ENCODE measurements at places on chromosomes 3 and 15. TPM values are rescaled to one million over a fixed set of nuclear protein-coding genes. Genes with fewer than 3 reads are reported as not detected.

DNA sequence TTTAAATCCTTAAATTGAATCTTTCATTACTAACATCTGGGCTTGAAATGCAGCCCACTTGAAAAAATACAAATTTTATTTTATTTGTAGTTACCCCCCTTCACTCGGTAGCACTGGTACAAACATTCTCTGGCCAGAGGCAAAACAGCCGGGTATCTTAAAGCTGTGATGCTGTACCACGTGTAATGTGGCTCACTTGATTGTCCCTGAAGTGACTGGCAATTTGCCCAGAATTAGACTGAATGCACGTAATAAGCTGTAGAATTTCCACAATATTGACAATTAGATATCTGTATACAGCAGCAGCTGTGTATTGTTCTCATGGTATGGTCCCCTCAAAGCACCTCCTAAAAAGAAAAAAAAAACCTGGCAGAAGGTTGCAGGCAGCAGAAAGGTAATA is 192.8 kb upstream of the TBC1D5 start:
- DNase-seq: no peak

DNA sequence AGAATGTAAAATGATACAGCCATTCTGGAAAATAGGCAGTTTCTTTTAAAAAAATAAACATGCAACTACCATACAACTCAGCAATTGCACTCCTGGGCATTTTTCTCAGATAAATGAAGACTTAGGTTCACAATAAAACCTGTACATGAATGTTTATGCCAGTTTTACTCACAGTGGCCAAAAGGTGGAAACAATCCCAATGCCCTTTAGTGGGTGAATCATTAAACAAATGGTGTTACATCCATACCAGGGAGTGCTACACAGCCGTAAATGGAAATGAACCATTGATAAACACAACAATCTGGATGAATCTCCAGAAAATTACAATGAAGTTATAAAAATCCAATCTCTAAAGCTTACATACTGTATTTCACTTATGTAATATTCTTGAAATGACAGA is 140.3 kb downstream of the ADAMTSL3 start:
- no peak for DNase-seq

Gene CADPS
- total RNA-seq: 0.13 TPM

GRCh38 chr15:29050870-29051269 is 165.1 kb downstream of the APBA2 start:
- no peak for DNase-seq

DNA sequence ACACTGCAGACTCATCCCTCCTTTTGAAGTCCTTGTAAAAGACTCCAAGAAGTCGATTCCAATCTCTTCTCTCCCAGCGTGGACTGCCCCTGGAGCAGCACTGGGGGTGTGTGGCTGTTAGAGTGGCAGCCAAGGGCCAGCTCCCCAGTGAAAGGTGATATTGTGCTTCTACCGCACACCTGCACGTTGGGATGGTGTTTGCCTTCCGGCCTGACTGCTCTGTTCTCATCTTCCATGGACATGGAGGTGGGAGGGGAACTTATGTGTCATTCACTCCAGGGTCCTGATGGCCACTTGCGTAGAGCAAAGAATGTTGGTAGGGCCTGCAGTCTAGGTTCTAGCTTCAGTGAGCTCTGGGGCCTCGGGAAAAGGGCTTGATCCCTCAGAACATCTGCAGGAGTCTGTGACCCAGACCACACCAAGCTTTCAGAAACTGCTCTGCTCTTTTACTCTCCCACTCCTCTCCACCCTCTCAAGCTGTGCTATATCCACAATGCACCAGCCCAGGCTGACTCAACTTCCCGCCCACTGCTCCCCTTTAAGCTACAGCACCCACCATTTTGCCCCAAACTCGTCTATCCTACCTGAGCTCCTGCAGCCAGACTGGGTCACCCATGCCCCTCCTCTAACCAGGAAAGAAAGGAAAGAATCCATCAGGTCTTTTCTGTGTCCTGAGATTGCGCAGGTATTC is 31.3 kb downstream of the LIPC start:
- no peak for DNase-seq

GRCh38 chr15:83018436-83018835 is 7.0 kb upstream of the C15orf40 start:
- DNase-seq: no peak

Gene DUT
- total RNA-seq: 57.1 TPM

- DNase-seq: no peak
These were observed 361.5 kb upstream of the SEMA6D start for GRCh38 chr15:47355759-47356158.

DNA sequence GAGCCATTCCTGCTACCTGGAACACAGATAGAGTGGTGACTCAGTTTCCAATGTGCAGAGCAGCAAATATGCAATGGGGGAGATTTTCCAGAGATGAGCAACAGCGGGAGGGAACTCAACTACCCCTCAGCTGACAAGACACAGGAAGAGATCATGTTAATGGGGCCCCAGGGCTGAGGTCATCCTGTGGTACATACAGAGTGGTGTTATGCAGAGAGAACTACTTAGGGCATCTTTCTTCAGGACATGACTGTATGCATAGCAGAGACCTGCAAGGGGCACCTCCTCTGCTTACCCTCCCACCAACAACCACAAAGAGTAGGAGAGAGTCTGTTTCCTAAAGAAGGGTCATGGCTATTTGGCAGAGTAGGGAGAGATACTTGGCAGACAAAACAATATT is 6.8 kb upstream of the TBC1D5 start:
- no peak for DNase-seq

Gene KCNMB2
- not detected for total RNA-seq

Gene MYLK
- total RNA-seq: 20.5 TPM

GRCh38 chr3:12832350-12833221 is 8.8 kb downstream of the RPL32 start:
- DNase-seq: peak; percentile 10

Gene CPA3
- not detected for total RNA-seq

DNA sequence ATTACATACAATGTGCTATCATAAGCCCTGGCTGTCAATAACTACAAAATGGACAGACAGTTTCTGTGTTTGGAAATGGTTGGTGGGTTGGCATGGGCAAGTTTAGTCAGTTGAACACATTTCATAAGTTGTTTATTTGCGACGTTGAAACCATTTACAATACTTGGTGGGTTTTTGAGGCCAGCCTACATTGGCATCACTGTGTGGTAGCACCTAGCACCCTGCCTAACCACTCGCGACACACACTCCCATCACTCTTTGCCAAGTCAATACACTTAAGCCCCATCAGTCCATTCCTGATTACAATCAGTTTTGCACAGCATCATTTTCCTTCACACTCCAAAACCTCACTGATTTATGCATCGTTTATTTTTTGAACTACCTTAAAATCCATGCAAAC is 13.8 kb downstream of the PROK2 start:
- no peak for DNase-seq

DNA sequence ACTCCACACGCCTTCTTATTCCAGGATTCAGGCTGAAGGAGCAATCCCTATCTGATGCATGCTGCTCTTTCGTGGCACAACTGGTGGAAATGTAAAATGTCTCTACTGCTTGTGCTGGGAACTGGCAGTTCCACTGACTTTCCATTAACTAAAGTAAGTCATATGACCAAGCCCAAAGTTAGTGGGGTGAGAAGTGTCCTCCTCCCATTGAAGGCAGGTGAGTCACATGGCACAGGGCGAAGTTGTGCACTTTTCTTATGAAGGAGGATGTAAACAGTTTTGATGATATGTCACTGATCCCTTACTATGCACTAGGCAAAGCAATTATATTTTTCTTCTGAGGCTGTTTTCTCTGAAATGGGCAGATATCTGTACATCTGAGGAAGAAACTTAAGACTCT is 51.6 kb downstream of the SLC7A14 start:
- DNase-seq: no peak

GRCh38 chr3:164752812-164753211 is 325.5 kb downstream of the SI start:
- no peak for DNase-seq

Gene C3orf18
- 0.33 TPM for total RNA-seq

Gene SYNM
- total RNA-seq: not detected

- DNase-seq: no peak
These were observed 97.4 kb downstream of the WNT7A start for GRCh38 chr3:13782501-13782900.

DNA sequence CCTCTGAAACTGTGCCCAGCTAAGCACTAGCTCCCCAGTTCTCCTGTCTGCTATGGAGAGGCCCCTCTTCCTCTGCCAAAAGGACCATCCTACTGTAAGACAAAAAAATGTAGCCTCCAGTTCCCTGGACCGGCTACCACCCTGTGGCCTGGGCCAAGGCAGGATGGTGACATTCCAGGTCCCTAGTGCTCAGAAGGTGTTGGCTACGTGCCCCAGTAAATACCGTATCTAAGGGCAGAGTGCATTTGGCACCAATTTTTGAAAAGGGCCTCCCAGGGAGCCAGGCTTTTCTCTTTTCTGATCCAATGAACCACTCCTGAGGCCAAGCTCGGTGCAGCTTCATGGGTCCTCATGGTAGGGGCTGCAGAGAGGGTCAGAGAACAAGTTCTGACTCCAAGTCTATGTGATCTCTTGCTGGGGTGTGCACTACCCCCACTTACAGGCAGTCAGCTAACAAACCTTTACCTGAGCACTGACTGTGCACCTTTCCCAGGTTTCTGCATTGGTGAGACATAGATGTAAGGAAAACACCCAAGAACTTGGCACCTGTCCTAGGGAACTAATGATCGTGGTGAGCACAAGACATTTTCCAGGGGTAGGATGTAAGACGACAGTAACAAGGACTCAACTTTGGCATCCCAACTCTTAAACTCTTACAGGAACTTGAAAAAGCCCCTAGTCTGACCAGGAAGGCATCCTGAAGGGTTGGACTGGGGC is 32.6 kb downstream of the TLE3 start:
- peak; percentile 79 for DNase-seq

Gene TIMMDC1
- 61.0 TPM for total RNA-seq

Gene A4GNT
- not detected for total RNA-seq

DNA sequence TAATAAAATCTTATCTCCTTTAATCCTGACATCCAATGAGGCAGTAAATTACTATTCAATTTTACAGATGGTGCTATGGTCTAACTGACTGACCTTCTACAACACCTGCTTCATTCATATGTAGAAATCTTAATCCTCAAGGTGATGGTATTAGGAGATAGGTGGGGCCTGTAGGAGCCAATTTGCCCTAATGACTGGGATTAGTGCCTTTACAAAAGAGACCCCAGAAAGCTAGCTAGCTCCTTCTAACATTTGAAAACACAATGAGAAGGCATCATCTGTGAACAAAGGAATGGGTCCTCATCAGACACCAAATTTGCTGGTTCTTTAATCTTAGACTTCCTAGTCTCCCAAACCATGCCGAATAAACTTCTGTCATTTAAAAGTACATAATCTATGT is 137.4 kb upstream of the UBP1 start:
- DNase-seq: no peak

DNA sequence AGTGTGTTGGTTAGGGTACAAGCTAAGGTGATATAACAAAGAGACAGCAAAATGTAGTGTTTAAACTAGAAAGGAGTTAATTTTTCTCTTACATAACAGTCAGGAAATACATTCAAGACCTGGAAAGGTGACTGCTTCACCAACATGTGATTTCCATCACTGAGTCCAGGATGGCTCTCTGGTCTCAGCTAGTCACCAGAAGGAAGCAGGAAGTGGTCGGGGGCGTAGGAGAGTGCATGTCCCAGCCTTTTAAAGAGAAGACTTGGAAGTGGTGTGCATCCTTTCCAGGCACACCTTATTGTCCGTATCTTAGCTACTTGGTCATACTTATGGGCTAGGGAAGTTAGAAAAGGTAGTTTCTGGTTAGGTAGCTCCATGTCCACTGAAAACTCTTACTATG is 11.1 kb upstream of the UBE2Q2 start:
- DNase-seq: no peak

Gene SUSD5
- total RNA-seq: not detected

Gene SEMA5B
- not detected for total RNA-seq

DNA sequence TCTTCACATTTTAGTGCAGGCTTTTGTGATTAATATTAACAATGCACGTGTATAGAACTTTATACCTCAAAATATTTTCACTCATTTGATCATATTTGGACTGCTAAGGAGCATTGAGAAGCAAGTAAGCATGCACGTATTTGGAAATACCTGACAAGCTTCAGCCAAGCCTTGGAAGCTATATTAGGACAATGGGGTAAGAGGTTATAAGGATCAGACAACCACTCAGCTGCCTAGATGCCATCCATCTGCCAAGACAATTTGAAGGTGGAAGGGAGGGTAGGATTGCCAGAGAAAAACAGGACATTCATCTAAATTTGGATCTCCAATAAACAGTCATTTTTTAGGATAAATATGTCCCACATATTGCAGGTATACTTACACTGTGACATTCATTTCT is 394.9 kb upstream of the CFAP20DC start:
- no peak for DNase-seq

DNA sequence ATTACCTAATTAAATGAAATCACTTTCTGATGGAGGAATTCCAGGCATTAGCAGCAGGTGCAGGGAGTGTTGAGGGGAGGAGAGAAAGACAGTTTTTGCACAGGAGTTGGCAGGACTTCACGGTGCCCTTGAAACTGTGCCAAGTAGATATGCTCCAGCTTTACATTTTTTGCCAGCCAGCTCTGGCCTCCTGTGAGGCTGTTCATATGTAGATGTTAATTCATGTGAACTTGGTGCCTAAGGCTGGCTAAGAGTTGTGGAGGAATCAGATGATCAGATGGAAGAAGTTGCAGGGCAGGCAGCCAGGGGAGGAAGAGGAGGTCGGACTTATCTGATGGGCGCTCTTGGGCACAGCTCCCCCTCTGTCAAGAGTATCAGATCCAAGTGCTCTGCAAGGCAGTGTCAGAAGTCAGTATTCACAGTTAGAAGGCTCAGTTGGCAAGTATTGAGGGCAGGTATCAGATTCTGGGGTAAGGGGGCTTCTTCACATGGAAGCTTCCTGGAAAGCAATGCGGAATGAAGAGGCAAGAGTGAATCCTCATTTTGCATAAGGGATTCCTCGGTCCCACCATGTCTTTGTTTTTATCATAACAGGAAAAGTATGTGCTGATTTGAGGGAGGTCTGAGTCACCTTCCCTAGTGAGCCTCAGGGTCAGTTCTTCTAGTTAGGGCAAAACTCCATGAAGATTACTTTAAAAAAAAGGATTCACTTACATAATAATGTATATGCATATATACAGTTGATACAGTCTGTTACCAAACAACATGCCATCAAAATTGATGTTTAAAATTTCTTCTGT is 172.6 kb upstream of the UMPS start:
- DNase-seq: no peak

DNA sequence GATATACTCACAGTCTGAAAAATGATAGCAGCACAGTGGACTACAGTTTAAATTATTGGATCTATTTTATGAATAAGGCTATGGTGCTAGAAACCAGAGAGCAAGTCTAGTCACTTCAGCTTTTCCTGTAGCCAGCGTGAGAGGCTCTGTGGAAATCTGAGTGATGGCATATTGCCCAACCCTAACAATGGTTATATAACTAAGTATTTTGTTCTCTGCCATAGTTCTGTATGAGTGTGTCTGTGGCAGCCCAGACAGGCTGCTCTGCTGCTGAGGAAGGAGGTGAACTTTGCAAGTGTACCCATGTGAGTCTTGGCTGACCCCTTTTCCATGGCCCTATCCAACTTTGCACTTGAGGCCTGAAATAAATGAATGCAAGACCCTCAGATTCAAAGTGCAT is 105.7 kb downstream of the LRTM1 start:
- DNase-seq: no peak

Gene TP63
- not detected for total RNA-seq

Measured in HT-29 (cell line).